ENCODE measurements at places on chromosomes 6 and 20. TPM values are rescaled to one million over a fixed set of nuclear protein-coding genes. Genes with fewer than 3 reads are reported as not detected.

DNA sequence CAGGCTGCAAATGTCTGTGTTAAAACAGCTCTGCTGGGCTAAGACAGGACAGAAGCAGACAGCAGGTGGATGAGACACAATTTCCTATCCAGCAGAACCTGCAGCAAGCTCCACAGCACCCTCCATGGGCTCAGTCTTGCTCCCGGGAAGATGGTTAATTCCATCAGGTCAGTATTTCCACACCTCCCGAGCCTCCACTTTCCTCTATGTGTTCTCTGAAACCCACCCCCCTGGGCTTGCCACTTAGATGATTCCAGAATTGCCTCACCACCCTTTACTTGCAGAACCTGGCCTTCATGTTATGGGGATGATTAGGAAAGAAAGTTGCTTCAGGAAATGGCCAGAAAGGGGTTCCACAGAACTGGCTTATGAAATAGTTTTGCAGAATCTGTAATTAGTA is 43.8 kb downstream of the ERMARD start:
- DNase-seq = no peak

- DNase-seq = no peak
Measured at GRCh38 chr6:73631849-73632248, 21.9 kb downstream of the SLC17A5 start.

- DNase-seq = peak; percentile 54
Measured at GRCh38 chr20:36919715-36920333, 31.7 kb downstream of the SAMHD1 start.

DNA sequence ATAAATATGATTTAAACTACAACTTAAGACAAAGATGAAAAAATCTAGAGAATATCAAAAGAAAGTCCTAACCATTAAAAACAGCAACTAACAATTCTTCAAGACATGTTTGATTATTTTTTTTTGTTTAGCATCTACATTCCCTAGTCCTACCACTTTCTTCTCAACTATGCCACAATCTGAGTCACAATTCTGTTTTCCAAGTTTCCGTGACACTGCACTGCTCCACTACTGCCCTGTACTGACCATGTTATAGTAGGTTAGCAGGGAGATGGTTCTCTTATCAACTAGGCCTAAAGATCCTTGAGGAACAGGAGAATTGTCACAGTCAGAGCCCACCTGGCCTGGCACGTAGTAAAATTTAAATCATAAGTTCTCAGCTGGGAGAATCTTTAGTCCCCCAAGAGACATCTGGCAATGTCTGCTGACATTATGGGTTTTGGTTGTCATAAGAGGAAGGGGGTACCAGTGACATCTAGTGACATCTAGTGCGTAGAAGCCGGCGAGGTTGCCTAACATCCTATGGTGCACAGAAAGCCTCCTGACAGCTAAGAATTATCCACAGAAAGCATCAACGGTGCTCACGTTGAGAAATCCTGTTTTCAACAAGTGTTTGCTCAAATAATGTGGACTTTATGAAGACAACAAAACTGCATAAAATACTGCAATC is 100.5 kb downstream of the PDE10A start:
- DNase-seq = no peak

GRCh38 chr6:169934699-169935347 is 183.4 kb downstream of the ERMARD start:
- DNase-seq = no peak

DNA sequence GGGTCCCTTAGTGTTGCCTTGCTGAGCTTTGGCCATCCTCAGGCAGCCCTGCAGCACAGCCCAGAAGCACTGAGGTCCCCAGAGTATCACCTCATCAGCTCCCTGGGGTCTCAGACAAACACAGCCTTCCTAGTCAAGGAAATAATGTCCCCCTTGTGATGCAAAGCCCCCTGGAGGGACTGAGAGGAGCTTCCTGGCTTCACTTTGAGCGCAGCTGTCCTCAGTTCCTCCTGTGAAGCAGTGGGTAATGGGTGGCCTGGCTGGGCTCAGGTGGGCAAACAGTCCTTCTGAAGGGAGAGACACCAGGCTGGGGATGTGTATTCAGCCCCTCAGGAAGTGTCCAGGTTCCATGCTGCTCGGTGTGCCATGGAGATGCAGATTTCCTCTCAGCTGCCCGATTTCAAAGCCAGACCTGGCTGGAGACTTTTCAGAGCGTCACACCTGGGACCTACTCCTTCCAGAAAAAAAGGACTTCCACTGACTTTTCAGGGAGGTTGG is 79.2 kb upstream of the FOXA2 start:
- DNase-seq = no peak

The C4B gene
- polyA plus RNA-seq = 67.2 TPM

The DLK2 gene
- polyA plus RNA-seq = 1.9 TPM

The MYT1 gene
- polyA plus RNA-seq = 0.05 TPM

Measured in hindlimb muscle (tissue), 1 donor.